ENCODE measurements at places on chromosomes 3 and 15.
A peak's percentile ranks its signal among the peaks of the same experiment; 100 is the strongest.

DNA sequence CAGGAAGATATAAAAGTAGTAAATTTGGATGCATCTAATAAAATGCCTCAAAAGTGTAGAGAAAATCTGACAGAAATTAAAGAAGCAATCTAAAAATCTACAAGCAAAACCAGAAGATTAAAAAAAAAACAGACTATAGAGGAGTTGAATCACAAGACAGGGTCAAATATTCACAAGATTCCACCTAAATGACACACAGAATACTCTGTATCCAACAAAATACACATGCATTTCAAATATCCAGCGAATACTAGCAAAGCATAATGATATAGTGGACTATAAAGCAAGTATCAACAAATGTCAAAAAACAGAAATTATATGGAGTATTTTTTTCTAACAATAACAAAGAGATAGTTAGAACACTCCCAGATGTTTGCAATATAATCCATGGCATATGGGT lies 20.5 kb upstream of the ACTC1 start:
- no peak for DNase-seq

DNA sequence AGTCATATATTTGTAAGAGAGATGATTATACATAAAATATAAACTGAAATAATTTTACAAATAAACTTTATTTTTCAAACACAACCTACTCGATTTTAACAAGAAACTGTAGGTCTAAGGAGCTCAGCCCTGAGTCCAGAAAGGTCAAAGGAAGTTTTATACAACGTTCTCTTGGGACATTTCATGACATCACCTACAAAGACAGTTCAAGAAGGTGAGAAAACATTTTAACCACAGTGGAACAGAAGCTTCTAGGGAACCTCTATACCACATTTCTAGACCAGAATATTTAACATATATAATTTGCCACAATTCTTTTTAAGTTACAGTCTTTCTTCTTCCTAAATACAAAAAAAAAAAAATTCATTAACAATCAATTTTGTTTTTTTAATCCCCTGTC lies 40.1 kb downstream of the CBLB start:
- peak; percentile 39 for DNase-seq

- DNase-seq = no peak
Observed at GRCh38 chr3:79052054-79052681, 715.6 kb downstream of the ROBO1 start.

DNA sequence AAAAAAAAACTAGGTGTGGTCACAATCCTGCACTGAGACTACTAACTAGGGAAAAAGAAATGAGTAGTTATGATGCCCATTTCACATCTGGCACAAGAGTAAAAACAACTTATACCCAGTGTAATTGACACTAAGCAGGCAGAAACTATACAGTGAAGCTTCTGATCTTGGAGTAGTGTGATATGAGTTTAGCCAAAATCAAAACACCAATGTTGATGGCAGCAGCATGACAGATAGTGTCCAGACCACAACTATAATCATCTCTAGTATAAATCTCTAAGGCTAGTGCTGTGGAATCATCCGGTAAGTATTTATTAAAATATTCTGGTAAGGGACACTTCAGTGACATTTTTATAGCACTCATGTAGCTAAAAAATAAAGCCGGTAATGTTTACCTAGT lies 108.5 kb upstream of the EPHA6 start:
- no peak for DNase-seq

DNA sequence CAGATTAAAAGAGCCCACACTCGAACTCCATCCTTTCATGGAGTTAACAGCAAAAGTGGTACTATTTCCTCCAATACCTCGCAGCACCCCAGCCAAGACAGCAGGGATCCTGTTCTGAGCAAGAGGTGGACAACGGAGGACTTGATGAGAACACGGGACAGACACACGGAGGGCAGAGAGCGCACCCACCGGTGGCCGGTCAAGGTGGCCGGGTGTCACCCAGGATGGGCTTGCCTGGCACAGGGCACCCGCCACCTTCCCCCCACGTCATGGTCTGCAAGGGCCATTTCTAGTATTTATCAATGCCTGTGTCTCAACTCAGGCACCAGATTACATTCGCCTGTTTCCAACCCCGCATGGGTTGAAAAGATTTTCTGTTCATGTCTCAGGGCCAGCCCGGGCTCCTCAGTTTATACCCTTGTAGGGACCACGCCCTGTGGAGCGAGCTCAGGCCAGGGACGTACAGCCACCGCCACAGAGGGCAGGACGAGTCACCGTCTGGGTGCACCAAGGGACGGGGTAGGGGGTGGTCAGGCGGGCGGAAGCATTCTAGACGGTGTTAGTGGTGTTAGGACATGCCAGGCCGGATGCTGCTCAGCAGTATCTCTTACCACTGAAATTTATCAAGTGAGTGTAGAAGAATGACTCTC lies 64.2 kb downstream of the CYFIP1 start:
- DNase-seq = no peak

DNA sequence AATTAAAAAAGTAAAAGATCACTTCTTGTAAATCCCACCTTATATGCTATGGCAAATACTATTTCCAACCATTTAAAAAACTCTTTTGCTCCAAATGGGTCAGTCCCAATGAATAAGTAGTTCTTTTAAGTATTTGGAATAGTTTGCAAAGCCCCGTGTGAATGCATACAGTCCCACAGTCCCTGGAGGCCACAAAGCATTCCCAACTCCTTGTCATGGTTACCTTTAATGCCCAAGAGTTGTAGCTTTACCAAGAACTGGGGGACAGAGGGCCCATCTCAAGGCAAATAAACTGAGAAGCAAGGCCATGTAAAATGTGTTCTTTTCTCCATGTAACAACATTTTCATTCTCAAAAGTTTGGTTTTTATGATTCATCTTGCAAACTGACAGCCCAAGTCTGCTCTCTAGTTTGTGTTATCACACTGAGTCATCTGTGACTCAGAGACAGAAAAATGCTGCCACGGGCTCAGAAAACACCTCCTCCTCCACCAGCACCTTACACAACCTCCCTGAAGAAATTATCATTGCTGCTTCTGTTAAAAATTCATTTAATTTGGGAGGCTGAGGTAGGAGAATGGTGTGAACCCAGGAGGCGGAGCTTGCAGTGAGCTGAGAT lies 336.2 kb downstream of the ERC2 start:
- no peak for DNase-seq

- peak; percentile 45 for DNase-seq
Observed at GRCh38 chr3:11671648-11672100, 28.0 kb upstream of the VGLL4 start.

- DNase-seq = peak; percentile 40
Observed at GRCh38 chr15:64552281-64552948, 92.0 kb downstream of the ZNF609 start.
